NCI-H1092 (cell line): ENCODE measurements at places on chromosomes 6 and 20.

GRCh38 chr6:18363746-18364145 lies 23.4 kb upstream of the RNF144B start:
- DNase-seq, result no peak

GRCh38 chr6:35686873-35687555 lies 1.7 kb downstream of the FKBP5 start:
- no peak for DNase-seq

- DNase-seq, result no peak
Measured at GRCh38 chr6:150343434-150343833, 25.4 kb upstream of the IYD start.

GRCh38 chr6:91705646-91706045 lies 1118.8 kb upstream of the MAP3K7 start:
- no peak for DNase-seq

- no peak for DNase-seq
Measured at GRCh38 chr20:23027721-23028120, 7.4 kb upstream of the SSTR4 start.

GRCh38 chr6:5121479-5121878 lies 36.3 kb downstream of the PPP1R3G start:
- DNase-seq, result no peak

- DNase-seq, result peak; percentile 32
Measured at GRCh38 chr6:165846123-165846966, 183.3 kb upstream of the PDE10A start.

DNA sequence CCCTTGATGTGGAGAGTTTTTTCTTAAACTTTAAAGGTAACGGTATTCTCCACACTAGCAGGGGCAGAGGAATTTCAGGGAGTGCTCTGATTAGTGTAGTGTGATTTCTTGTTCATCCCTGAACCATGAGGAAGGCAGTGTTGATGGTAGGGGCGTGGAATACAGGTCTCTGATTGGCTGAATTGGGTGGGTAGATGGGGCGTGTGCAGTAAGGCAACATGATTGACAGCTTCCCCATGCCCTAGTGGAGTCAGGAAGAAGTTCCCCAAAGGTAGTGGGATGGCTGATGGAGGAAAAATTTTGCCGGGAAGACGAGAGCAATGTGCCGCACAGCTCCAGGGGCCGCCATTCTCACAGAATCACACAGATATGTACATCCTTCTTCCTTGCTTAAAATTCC lies 97.4 kb upstream of the SALL4 start:
- DNase-seq, result no peak

GRCh38 chr6:83309344-83309743 lies 116.2 kb downstream of the RWDD2A start:
- no peak for DNase-seq

GRCh38 chr6:40891131-40891530 lies 147.9 kb downstream of the UNC5CL start:
- DNase-seq, result no peak

DNA sequence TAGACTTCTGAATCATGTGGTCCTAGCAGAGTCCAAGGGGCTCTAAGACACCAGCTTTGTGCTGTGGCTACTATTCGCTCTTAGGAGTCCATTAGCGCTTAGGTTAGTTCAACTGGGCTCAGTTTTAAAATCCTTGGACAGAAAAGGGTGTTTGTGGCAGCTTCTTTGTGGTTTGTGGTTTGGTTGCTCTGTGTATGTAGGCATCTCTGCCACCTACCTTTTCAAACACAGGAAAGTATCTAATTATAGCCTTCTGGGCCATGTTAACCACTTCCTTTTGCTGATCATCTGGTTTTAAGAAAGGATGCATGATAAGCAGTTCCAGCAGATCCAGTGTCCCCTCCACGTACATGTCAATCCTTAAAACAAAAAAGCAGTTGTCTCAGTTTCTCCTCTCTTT lies 10.8 kb downstream of the GSTA4 start:
- DNase-seq, result no peak

DNA sequence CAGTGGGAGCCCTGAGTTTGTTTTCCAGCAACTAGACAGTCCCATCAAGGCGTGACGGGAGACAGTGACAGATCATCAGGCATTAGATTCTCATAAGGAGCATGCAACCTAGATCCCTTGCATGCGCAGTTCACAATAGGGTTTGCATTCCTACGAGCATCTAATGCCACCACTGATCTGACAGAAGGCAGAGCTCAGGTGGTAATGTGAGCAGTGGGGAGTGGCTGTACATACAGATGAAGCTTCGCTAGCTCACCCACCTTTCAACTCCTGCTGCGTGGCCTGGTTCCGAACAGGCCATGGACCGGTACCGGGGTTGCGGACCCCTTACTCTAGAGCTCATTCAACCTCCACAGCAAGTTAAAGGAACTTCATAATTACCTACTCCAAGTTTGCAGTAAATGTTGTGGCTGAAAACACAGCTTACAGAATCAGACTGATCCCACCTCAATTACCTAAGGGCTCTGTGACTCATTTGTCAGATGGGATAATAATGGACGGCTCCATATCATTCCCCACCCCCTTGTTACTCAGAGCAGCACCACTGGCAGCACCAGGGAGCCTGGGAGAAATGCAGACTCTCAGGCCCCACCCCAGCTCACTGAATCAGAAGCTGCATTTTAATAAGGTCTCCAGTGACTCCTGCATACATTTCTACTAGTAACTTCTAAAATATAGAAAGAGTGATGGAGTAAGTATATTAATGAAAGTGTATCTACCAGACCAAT lies 15.7 kb downstream of the PXMP4 start:
- no peak for DNase-seq

DNA sequence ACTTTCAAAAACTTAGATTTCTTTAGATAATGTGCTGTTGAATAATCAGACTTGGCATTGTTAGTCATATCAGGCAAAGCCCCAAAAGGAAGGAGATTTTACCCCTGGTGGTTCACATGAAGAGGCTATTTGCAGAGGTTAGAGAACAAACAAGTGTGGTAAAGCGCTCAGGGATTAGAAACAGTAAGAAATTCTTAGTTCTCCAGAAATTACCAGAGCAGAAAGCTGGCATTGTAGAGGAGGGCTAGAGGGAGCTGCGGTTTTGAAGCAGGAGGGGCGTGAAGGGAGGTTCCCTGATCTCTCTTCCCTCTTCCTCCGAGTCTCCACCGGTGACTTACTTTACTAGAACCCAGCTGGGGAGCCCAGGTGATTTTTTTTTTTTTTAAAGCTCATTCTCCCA lies 10.2 kb downstream of the MYO6 start:
- DNase-seq, result no peak

- no peak for DNase-seq
Measured at GRCh38 chr6:903761-904160, 210.8 kb upstream of the EXOC2 start.

- DNase-seq, result no peak
Measured at GRCh38 chr6:119426619-119427018, 77.1 kb upstream of the MAN1A1 start.

GRCh38 chr6:134247231-134247833 lies 70.6 kb downstream of the SGK1 start:
- no peak for DNase-seq

DNA sequence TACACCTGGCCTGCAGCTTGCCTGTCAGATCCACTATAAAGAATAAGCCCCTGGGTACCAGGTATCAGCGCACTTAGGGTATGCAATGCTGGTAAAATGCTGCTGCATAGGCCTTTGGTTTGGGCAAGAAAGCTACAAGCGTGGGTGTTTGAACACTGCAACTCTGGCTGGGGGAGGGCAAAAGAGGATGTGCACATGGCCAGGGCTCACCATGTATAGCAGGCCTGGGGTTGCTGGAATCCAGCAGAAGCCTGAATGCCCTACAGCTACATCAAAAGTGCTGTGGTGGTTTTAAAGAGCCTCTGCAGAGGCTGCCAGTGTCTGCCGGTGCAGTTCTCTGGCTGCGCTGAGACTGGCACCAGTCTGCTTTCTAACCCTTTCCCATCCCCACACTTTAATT lies 51.7 kb downstream of the UQCC1 start:
- DNase-seq, result no peak

DNA sequence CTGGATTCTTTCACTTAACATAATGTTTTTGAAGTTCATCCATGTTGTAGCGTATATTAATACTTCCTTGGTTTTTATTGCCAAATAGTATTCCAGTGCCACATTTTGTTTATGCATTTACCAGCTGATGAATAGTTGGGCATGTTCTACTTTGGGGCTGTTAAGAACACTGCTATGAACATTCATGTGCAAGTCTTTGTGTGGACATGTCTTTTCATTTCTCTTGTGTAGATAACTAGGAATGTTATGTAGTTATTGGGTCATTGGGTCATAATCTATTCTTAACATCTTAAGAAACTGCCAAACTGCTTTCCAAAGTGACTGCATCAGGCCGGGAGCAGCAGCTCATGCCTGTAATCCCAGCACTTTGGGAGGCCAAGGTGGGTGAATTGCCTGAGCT lies 43.8 kb upstream of the GLP1R start:
- no peak for DNase-seq

DNA sequence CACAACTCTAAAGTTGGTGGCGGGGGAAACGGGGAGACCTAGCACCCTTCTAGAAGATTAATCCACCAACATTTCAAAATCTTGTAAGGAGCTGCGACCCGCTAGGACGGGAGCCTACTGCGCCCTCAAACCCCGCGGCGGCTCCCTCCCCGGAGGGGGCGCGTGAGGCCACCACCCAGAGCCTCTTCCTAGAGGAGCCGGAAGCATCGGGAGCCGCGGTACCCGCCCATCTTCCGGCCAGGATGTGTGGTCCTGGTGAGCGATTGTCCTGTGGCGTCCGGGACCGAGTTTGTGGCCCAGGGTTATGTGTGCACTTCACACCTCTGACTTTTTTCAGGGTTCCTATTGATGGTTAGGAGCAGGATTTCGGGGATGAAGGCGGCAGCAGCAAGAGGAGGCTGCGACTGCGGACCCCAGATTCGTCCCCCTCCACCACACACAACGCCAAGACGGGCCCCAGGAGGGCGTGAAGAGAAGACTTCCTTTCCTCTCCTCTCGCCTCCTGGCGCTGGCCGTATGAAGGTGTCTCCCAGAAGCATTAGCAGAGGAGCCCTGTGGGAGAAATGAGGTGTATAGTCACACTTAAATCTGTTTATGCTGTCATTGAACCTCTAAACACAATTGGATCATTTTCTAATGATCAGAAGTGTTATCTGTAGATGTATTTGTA lies 10.7 kb downstream of the ZNF165 start:
- DNase-seq, result no peak

GRCh38 chr6:149888659-149889058 lies 9.3 kb downstream of the RAET1E start:
- no peak for DNase-seq

DNA sequence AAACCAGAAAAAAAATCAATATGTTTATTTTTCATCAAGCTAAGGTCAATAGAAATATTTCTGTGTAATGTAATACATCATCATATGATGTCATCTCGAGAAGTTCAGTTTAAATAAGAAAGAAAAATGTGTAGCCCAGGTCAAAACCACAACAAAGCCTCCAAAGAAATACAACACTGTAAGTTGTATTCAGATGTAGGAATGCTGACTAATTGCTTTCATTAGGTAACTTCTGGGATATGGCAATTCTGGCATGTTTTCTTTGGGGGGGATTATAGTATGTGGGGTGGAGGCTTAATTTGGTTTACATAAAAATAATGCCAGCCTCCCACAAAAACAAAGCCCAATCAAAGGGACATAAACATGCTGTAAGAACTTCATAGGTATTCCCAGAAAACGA lies 881.8 kb upstream of the CITED2 start:
- no peak for DNase-seq

GRCh38 chr6:117906958-117907600 lies at the start of gene SLC35F1:
SLC35F1 (plus strand) TSS chr6:117907264.
- peak; percentile 34 for DNase-seq

DNA sequence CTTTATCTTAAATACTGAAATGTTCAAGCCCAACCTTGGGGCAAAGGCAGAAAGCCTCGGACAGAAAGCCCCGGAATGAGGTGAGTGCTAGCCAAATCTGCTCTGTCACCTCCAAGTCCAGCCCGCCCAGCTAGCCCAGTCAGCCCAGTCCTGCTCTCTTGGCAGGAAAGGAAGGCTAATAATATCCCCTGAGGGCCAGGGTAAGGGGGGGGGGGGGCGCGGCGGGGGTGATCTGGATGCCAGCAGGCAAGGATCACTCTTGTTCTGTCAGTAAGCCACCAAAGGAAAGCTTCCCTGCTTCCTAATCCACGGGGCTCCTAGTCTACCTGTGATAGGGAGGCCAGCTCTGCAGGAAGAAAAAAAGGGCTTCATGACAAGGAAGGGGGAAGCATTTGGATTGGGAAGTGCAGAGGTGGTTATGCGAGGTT lies 1.1 kb downstream of the NDRG3 start:
- no peak for DNase-seq

- no peak for DNase-seq
Measured at GRCh38 chr6:142474531-142475289, 172.9 kb downstream of the ADGRG6 start.

- no peak for DNase-seq
Measured at GRCh38 chr6:38813041-38813823, 98.1 kb downstream of the DNAH8 start.

GRCh38 chr20:63884506-63885263 lies 10.2 kb upstream of the DNAJC5 start:
- DNase-seq, result no peak

DNA sequence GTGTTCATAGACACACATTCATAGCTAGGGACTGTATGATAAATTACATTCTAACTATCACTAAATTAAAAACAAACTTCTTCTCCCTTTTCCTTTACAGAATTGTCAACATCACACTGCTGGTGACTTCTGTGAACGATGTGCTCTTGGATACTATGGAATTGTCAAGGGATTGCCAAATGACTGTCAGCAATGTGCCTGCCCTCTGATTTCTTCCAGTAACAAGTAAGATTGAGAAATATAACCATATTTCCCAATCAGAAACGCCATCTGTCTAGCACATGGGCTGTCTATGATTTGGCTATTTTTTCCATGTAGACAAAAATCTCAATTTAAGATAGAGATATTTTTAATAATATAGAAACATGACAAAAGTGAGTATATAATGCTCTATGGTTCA lies 367.7 kb downstream of the ARHGAP18 start:
- DNase-seq, result no peak

GRCh38 chr6:19895866-19896692 lies 58.9 kb downstream of the ID4 start:
- no peak for DNase-seq

GRCh38 chr6:148983966-148984365 lies 237.1 kb downstream of the UST start:
- DNase-seq, result no peak
